ENCODE measurements at places on chromosomes 5 and 9.

- DNase-seq: no peak
Observed at GRCh38 chr5:42573386-42573785, 150.1 kb downstream of the GHR start.

- DNase-seq: no peak
Observed at GRCh38 chr5:97408331-97408730, 225.3 kb upstream of the RIOK2 start.

- no peak for DNase-seq
Observed at GRCh38 chr5:43413966-43414365, 1.8 kb upstream of the CCL28 start.

DNA sequence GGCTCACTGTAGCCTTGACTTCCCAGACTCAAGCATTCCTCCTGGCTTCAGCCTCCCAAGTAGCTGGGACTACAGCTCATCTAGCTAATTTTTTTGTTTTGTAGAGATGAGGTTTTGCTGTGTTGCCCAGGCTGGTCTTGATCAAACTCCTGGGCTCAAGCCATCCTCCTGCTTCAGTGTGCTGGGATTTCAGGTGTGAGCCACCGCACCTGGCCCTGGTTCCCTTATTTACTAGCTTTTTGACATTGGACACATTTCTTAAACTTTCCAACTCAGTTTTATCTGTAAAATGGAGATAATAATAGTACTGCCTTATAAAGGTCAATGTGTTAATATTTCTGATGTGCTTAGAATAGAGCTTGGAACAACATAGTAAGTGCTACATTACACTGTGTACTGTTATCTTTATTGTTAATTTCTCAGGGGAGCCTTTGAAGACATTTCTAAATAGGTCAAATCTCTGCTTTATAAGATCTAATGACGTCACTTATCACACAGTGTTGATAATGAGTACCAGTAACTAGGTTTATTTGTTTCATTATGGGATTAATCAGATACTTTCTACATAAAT lies 66.7 kb downstream of the KIAA1958 start:
- DNase-seq: no peak

GRCh38 chr9:76810377-76810957 lies 46.2 kb downstream of the PCA3 start:
- DNase-seq: peak; percentile 3

GRCh38 chr5:115842952-115843351 lies 1.2 kb downstream of the AP3S1 start:
- DNase-seq: no peak

DNA sequence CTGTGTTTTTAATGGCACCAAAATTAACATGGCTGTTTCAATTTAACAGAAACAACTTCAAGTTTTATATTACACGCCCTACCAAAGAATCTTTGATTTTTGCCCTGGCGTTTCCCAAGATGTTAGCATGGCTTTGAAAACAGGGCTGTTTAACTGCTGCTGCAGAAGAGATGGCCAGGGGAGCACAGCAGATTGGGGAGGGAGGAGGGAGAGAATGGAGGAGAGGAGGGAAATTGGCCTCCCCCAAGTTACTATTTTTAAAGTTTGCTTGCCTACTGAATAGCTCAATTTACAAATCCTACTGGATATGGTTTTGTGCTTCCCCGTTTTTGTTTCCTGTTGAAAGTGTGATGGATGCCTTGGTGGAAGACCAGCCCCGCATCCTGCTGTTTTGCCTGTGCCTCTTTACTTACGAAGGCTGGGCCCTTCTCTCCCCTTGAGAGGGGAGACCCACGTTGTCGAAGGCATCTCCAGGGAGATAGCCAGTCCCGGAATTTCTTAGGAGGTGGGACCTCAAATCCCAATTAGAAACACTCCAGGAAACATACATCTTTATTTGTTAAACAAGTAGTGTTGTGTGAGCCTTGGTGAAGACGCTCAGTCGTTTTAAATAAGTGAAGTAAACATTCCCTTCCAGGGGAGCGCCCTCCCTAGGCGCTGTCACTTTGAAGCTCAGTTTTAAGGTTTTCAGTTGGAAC lies 98.6 kb downstream of the AOPEP start:
- no peak for DNase-seq

DNA sequence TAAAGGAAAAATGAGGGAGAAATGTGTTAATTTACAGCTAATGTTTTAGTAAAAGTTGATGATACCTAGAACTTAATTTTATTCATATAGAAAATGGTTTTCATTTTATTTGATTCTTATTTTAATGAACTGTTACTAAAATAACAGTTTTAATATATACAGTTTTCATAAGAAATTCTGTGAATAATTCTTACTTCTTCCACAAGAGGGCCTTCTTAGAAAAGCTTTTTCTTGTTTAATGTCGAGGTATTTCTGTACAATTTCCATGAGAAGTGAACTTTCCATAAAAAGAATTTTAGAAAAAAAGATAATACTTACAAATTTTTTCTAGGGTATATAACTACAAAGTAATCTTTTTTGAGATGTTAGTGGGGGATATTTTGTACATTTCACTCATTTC lies 73.9 kb downstream of the KLF9 start:
- DNase-seq: peak; percentile 66

DNA sequence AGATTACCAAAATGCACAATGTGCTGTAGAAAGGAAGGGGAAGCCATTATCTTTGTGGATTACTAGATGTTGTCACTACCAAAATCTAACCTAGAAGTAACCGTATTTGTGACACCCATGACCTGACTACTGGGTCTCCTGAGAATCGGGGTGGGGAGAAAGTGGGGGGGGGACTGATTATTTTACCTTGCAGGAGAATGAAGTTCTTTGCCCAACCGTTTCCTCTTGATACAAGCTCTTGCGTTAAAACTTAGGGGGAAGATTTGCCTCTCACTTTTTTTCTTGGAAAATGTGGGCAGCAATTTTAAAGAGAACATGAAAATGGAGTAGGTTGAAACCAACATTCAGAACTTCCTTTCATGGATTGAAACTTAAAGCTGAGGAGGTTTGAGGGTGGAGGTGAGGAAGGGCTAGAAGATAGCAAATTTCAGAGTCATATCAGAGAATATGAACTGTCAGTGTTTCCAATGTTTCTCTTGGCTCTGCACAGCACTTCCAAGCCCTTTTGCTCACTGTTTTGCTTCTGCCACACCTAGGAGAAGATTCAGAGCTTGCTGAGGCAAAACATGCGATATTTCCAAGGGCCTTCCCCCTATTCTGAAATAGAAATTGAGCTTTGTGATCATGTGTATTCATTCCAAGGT lies 280.8 kb downstream of the AOPEP start:
- no peak for DNase-seq

DNA sequence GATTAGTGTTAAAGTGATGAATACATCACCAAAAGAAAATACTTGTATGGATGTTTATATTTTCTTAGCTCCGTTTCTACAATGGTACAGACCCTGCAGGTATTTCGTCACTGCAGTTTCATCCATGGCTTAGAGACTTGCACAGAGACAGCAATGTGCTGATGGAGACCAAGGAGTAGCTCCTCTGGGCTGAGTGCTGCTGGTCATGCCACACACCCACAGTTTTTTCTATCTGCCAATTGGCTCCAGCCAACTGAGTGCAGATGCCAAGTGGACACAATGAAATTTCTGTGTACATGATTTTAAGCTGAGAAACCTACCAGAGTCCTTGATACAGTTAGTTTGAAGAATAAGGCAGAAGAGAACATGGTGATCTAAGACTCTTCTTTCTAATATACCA lies 145.9 kb upstream of the ADCY2 start:
- DNase-seq: no peak

GRCh38 chr9:132207839-132208615 lies 46.2 kb downstream of the NTNG2 start:
- DNase-seq: no peak

DNA sequence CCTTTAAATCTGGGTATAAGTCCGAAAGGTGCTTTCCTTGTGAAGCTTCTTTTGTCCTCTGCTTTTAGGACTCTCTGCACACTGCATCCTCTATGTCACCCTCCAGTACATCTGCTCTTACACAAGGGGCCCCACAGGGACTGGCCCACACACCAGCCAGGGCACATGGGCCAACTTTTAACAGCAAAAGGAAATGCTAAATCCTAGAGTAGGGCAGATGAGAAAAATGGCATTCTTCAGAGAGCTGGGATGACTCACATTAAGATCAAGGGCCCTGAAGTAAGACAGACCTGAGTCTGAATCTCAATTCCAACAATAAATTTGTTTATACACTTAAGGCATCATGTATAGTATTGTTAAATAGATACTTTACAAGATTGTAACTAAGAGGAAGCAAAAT lies 40.3 kb upstream of the CDKN2B start:
- DNase-seq: no peak

GRCh38 chr9:129665389-129665775 lies at the start of gene PRRX2:
Gene PRRX2, plus strand, starts transcription at chr9:129665647. Its CDS starts 221 bp downstream, at chr9:129665868.
- DNase-seq: no peak

- DNase-seq: peak; percentile 14
Observed at GRCh38 chr9:79884546-79884945, 312.8 kb downstream of the TLE4 start.

- no peak for DNase-seq
Observed at GRCh38 chr9:30116673-30117217, 2267.7 kb upstream of the ACO1 start.

DNA sequence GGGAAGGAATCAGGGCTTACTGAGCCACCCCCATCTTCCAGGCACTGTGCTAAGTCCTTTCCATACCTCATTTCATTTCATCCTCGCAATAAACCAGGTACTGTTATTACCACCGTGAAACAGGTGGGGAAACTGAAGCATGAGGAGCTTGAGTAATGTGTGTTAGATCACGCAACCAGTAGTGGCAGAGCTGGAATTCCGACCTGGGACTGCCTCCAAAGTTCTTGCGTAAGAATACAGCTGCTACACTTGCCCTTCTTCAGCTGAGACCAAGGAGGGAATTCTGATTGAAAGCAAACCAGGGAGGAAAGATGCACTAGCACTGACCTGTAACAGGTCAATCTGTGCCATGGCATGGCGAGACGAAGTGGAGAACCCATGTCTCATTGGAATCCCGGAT lies 113.4 kb upstream of the MSX2 start:
- DNase-seq: no peak

- DNase-seq: peak; percentile 34
Observed at GRCh38 chr5:175873088-175873454, 1.7 kb downstream of the CPLX2 start.

DNA sequence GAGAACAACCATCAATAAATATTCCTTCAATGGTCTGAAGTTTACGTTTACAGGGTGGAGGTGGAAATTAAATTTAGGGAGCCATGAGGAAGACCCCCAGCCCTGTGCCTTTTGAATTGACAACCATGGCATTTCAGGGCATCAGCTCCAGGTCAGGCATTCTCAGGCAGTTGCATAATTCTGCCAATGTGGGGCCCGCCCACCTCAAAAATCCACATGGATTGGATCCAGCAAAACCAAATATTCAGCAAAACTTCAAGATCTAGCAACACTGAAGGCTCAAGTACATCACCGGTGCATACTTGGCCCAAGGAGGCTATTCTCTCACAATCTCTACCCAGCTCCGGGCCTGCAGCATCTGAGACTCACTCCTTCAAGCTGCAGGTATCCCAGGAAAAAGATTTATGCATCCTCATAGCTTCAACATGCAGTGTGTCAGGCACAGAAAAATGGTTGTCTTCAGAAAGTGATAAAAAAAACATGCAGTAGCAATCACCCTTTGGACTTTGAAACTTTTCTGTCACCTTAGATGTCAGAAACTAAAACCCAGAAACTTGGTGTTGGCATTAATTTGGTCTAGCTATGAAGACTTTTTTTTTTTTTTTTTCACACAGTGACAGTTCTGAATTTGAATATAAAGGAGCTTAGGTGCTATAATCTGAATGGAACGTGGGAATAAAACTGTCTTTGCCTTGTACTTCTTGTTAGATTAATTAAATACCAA lies 21.4 kb upstream of the ANXA2R start:
- DNase-seq: no peak

- DNase-seq: no peak
Observed at GRCh38 chr9:526904-527591, 312.4 kb downstream of the DOCK8 start.

- no peak for DNase-seq
Observed at GRCh38 chr5:112310746-112311145, 108.3 kb downstream of the EPB41L4A start.

GRCh38 chr9:82677086-82677485 lies 385.9 kb downstream of the RASEF start:
- no peak for DNase-seq

DNA sequence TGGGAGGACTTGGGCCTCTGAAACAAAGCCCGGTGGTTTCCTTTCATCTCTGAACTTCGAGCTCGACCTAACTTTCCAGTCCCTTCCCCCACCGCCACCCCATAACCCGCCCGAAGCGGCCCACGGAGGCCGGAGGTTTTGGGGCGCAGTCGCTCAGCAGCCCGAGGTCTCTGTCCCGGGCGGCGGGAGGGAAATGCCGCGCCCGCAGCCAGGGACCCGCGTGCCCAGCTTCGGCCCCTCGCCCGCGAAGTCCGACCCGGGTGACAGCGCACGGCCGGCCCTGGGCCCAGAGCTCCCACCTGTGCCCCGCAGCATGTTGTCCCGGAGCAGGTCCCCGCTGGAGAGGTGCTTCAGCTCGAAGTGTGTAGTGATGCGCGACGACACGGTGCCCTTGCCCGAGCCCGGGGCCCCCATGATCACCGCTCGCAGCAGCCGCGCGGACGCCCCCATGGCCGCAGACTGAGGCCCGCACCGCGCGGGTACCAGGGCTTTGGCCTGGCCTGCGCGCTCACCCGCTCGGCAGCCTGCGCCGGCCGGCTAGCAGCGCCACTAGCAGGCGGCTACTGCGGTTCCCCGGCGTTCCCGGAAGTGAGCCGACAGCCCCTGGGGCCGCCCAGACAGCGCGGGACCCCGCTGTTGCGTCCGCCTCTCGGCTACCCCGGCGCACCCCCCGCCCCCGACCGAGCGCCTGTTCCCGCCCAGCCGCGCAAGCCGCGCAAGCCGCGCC lies at the start of gene AK3:
Gene AK3, minus strand, starts transcription at position 565 of the 727 bp plus-strand sequence. Its CDS starts 115 bp downstream, at position 450.
- peak; percentile 87 for DNase-seq

- no peak for DNase-seq
Observed at GRCh38 chr9:86977205-86977835, 30.0 kb upstream of the GAS1 start.

DNA sequence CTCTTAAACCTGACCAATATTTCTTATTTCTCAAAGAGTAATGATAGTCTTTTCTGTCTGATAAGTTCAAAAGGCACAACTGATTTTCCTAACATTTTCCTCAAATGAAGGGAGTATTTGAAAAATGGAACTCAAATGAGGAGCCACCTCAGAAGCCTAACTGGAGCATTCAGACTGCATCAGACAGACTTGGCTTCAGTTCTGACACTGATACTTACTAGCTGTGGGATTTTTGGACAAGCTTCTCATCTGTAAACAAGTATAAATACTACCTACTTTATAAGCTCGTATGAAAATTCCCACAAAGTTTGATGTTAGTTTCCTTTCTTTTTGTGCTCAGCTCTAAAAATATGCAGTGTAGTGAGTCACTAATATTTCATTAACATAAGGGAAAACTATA lies 107.7 kb upstream of the CCDC152 start:
- DNase-seq: no peak

All from inflammatory macrophage (primary cell).